ENCODE measurements at places on chromosomes 1 and 21. TPM values are rescaled to one million over a fixed set of nuclear protein-coding genes. Genes with fewer than 3 reads are reported as not detected.
A peak's percentile ranks its signal among the peaks of the same experiment; 100 is the strongest.

Gene UQCRHL
- total RNA-seq = 6.2 TPM

Gene FAAP20
- total RNA-seq = 43.9 TPM

GRCh38 chr1:218164111-218164929, 120.8 kb upstream of the RRP15 start:
- DNase-seq = peak; percentile 65

- no peak for DNase-seq
Measured at GRCh38 chr1:39642796-39643195, 3.4 kb upstream of the HEYL start.

Gene SOX13
- 12.1 TPM for total RNA-seq

GRCh38 chr21:44375281-44375651, 21.8 kb downstream of the TRPM2 start:
- no peak for DNase-seq

- DNase-seq = no peak
Measured at GRCh38 chr1:235892734-235893413, 26.2 kb upstream of the LYST start.
